ENCODE measurements at places on chromosomes 16 and 17.

- DNase-seq = no peak
Observed at GRCh38 chr16:79563921-79564320, 36.6 kb downstream of the MAF start.

DNA sequence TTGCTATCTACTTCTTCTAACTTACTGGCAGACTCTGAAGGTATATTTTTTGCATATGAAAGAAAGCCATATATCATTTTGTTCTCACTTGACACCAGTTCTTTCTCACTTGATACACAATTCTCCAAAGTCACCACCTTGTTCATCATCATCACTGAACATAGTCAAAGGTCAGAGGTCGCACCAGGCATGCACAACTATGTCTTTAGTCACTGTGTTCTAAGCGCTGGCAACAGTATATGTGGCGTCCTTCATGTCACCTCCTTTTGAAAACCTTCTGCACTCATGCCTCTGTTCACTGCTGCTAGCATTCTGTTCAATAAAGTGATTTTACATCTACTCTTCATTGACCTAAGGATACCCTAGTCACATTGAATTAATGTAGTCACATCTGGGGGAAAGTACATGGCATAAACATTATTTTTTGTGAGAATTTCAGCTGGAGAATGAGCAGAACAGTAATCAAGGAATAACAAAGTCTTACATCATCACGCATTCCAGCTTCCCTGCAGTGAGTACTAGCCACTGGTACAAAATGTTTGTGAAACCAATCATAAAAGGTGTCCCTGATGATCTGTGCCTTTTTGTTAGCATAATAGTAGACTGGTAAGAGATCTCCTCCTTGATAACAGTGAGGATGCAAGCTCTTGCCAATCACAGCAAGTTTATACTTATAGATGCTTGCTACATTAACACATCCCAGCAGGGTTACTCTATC, 20.5 kb upstream of the TBX4 start:
- DNase-seq = no peak

DNA sequence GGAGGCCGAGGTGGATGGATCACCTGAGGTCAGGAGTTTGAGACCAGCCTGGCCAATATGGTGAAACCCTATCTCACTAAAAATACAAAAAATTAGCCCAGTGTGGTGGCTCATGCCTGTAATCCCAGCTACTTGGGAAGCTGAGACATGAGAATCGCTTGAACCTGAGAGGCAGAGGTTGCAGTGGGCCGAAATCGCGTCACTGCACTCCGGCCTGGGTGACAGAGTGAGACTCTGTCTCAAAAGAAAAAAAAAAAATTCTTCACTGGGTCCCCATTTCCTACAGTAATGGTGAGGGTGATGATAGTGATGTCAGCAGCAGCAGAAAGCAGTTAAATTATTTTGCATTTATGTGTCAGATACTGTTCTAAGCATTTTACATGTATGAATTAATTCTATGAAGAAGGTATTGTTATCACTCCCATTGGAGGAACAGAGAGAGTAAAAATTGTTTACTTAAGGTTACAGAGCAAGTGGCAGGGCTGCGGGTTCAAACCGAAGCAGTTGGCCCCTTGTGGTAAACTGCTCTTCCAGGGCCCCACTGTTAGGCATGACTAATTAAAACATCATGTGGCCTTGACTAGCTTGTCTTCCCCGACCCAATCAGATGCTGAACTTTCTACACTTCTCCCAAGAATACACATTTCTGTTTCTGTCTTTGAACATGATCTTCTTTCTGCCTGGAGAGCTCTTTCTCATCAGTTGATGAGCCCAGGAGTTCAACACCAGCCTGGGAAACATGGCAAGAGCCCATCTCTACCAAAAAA, 45.8 kb downstream of the STAT3 start:
- no peak for DNase-seq

- DNase-seq = no peak
Observed at GRCh38 chr16:84839054-84839453, 19.3 kb downstream of the CRISPLD2 start.

GRCh38 chr16:86448306-86448890, 61.9 kb upstream of the FOXF1 start:
- no peak for DNase-seq

- DNase-seq = no peak
Observed at GRCh38 chr16:85078226-85078625, 34.0 kb downstream of the CIBAR2 start.

DNA sequence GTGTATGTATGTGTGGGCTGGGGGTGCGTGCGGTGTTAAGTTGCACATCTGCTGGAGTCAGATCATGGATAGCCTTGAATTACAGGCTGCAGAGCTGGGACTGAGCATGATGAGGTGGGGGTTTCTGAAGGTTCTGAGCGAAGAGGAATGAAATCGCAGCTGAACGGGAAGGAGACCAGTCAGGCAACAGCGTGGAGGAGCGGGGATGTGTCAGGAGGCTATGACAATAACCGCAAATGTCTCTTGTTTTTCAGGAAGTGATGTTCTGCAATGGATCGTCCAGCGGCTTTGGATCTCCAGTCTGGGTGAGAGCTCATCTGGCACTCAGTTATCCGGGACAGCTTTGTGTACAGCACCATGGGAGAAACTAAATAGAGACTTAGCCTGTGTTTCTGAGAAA, 20.9 kb downstream of the RGS9 start:
- DNase-seq = no peak

- no peak for DNase-seq
Observed at GRCh38 chr16:65181071-65181561, 59.3 kb upstream of the CDH11 start.

- DNase-seq = peak; percentile 66
Observed at GRCh38 chr16:84228256-84228838, 11.5 kb downstream of the KCNG4 start.

DNA sequence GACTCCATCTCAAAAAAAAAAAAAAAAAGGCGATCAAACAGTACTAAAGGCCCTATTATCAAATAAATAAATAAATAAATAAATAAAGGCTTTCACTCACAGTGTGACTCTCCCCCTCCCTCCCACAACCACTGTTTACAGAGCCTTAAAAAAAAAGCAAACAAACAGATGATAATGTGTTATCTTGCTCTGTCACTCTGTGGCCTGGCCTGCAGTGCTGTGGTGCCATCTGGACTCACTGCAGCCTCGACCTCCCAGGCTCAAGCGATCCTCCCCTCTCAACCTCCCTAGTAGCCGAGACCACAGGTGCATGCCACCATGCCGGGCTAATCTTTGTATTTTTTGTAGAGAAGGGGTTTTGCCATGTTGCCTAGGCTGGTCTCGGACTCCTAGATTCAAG, 8.1 kb upstream of the NAGLU start:
- no peak for DNase-seq

GRCh38 chr16:10343124-10343760, 42.6 kb upstream of the ATF7IP2 start:
- DNase-seq = no peak

GRCh38 chr17:520447-521182, 168.0 kb upstream of the RPH3AL start:
- no peak for DNase-seq

DNA sequence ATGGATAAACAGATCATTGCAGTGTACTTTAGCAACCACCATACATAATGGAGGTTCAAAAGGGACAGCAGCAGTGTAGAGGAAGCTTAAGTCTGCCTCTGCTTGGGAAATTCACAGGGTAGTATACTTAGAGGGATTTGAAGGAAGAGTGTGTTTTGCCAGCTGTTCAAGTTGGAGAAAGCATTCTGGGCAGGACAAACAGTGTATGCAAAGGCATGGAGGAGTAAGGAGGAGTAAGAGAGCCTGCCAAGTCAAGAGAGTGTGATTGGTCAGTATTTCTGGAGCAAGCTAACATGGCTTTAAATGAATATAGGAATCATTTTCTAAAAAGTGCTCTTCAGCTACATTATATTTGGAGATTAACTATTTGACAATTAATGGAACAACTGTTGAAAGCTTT, 22.9 kb upstream of the PHAF1 start:
- DNase-seq = no peak

- DNase-seq = no peak
Observed at GRCh38 chr16:66245072-66245471, 121.4 kb upstream of the CDH5 start.

GRCh38 chr16:88599092-88599733, 29.0 kb downstream of the ZC3H18 start:
- DNase-seq = no peak

GRCh38 chr17:34307110-34307509, 12.1 kb upstream of the CCL8 start:
- no peak for DNase-seq

- DNase-seq = no peak
Observed at GRCh38 chr17:17384291-17384615, 81.1 kb downstream of the NT5M start.

GRCh38 chr17:9941305-9941704, 36.2 kb upstream of the RCVRN start:
- no peak for DNase-seq

DNA sequence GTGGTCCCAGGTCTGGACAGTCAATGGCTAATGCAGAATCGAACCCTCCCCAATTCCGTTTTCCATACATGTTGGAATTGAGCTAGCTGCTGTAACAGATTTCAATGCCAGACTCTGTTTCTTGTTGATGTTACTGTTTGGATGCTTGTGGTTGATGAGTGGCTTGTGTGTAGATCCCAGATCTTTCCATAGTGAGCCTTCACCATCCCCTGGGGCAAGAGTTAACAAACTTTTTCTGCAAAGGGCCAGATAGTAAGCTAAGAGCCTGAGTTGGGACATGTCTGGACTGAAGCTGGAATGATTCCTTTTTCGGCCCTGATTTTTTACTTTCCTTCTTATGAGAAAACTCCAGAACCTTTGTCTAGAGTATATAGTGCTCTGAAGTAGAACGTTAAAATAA, 296.3 kb downstream of the CPPED1 start:
- DNase-seq = no peak

GRCh38 chr16:48353565-48354163, 31.5 kb downstream of the SIAH1 start:
- DNase-seq = peak; percentile 51

DNA sequence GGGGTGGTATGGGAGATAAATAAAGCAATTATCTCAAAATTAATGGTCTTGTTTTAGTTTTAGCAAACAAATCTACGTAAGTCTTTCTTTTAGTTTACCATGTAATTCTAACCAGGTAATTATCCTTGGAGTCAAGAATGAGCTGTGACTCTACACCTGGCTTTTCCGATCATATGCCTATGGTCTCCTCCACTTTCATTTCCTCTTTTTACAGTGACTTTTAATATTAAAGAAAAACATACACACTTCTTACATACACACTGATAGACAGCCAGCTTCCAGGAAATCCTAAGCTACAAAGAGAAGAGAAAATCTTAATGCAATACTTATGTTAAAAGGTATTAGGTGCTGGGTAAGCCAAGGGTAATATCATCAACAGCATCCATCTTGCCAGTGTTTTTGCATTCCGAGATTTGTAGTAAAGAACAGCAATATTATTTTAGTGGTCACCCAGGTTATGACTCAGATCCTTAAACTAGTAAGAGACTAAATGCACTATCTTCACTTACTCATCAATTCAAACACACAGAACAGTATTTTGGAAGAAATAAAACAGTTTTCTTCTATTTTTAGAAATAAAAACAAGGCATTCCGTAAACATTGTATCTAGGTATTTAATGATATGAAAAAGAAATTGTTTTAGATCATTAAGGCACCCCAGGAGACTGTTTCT, 4.4 kb upstream of the IRX5 start:
- DNase-seq = no peak

DNA sequence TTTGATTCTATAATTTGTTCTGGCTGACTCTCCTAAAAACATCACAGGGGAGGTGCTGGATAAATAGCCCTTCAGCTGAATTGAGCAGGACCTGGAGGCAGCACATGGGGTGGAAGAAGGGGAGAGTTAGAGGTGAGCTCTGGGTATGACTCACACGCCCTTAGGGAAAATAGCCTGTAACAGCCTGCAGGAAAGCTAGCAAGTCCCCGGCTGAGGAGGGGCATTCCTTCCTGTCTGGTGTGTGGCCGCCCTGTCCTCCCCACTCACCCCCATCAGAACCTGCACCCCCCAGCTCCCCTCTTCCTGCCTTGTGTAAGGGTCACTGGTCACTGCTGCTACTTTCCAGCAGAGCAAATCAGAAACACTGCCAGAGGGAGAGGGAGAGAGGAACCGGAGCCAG, 187.4 kb downstream of the C16orf95 start:
- DNase-seq = no peak

DNA sequence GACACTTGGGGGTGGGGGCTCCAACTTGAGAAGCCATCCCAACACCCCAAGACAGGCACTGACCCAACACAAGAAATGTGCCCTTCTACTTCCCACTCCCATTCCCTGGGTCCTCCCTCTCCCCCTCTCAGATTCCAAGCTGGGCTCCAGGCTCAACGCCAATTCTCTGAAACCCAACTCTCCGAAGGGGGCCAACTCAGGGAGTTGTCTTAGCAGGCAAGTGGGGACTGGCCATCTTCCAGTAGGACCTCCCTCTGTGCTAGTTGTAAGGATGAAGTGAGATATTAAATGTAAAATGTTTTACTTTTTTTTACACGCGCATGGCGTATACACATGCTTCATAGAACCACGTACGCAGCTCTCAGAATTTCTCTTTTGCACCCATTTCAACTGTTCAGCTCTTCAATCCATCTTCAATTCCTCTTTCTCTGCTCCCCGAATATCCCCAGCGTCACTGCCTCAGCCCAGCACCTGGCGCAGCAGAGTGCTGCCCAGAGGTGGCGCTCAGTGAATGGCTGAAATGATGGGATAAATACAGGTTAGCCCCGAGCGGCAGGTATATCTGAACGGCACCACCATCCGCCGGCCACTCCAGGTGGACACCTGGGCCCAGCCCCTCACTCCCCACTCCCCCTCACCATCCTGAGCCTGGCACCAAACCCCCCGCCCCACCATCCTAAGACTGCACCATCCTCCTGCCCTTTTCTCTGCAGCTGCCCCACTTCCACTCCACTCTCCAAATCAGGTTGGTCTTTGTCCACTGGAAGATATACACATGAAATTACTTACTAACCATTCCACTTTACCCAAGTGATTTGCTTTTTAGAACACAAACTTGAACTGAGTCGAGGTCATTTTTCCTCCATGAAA, 43.9 kb upstream of the TNRC6C start:
- no peak for DNase-seq

GRCh38 chr17:51032850-51033249, 87.8 kb downstream of the SPAG9 start:
- no peak for DNase-seq

- DNase-seq = no peak
Observed at GRCh38 chr17:42049834-42050392, 488 bp downstream of the C17orf113 start.

DNA sequence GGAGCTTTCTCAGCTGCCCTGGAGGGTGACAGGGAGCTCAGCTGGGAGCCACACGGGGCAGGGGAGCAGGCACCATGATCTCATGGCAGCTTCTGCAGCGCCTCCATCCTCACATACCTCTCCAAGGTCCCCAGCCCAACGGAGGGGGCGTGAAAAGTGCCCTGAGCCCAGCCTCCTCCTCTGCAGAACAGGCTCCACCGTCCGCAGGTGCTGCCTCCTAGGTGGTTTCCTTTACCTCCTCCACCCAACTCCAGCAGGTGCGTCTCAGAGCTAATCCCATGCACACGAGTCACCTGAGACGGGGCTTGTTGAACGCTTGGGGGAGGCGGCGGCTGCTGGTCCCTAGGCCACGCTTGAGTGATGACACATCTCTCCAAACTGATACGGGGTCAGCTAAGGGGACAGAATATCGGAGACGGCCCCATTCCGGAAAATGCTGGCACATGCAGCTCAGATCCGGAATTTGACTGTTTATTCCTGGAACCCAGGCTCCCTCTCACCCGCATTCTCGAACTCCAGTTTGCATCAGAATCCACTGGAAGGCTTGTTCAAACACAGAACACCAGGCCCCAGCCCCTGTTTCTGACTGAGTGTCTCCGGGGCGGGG, 387 bp upstream of the SLC38A8 start:
- no peak for DNase-seq

GRCh38 chr17:68381076-68381900, 76.0 kb downstream of the WIPI1 start:
- DNase-seq = no peak

GRCh38 chr17:49104511-49105074, 28.0 kb upstream of the B4GALNT2 start:
- DNase-seq = no peak
